Activated CD4-positive, CD25-positive, alpha-beta regulatory T cell treated with anti-CD3 and anti-CD28 coated beads, Interleukin-2, amount 50 U/mL, for 16 hours (primary cell): ENCODE measurements at places on chromosomes 6 and 20.

GRCh38 chr6:111552241-111552744 is 53.4 kb downstream of the TRAF3IP2 start:
- DNase-seq, result no peak

DNA sequence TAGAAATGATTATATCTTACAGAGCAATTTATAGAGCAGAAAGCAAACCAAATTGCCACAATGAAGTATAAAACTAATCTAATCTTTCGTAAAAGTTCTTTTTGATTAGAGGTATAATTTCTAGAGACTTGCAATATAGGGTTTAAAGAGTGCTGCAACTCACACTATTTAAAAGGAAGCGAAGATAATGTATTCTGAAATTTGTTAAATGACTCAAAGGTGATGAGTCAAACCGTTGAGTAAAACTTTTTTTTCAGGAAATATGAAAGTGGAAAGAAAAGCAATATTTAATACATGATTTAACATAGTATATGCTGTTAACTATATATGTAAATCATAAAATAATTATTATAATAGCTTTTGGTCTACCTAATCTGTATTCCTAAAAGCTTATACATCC is 133.6 kb downstream of the SYNE1 start:
- no peak for DNase-seq

DNA sequence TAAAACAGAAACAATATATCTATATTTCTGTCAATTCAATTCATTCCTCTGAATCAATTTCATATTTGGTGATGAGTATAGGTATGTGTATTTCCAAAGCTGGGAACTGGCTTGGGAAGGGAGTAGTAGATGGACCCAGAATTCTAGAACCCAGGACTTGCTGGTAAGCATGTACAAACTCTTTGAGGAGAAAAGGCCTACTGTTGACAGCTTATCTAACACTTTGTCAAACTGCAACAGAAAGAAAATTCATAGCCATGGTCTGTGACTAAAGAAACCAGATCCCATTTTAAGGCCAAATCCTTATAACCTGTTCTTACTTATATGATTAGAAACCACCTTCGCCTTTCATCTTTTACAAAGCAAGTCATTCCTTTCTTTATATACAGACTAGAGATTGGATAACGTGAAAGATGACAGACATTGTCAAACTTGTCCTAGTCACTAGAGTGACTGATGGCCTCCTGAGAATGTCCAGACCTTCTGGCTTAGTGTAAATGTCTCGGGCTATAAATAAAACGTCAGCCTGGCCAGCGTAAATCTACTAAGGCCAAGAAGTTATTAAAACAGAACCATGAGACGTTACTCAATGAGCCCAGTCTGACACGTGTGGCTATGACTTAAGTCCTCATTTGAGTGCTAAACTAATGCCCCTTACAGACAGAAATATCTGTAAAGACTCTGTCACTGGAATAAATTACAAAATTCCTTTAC is 152.3 kb downstream of the ALDH8A1 start:
- DNase-seq, result no peak

GRCh38 chr6:158474961-158475343 is 84.9 kb upstream of the TMEM181 start:
- DNase-seq, result no peak

GRCh38 chr20:380763-381580 is 412 bp downstream of the TRIB3 start:
- DNase-seq, result peak; percentile 30

DNA sequence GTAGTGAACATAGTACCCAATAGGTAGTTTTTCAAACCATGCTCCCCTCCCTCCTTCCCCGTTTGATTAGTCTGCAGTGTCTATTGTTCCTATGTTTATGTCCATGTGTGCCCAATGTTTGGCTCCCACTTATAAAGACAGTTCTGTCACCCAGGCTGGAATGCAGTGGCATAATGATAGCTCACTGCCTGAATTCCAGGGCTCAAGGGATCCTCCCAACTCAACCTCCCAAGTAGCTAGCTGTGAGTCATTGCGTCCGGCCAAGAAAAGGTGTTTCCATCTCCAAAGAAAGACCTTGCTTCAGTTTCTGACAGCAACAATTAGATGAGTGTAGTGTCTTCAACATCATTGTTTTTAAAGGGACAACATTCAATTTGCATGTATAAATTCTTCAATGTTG is 131.1 kb upstream of the CEP162 start:
- DNase-seq, result no peak

- DNase-seq, result no peak
These were observed 294.5 kb upstream of the PLCB4 start for GRCh38 chr20:8774412-8774811.

DNA sequence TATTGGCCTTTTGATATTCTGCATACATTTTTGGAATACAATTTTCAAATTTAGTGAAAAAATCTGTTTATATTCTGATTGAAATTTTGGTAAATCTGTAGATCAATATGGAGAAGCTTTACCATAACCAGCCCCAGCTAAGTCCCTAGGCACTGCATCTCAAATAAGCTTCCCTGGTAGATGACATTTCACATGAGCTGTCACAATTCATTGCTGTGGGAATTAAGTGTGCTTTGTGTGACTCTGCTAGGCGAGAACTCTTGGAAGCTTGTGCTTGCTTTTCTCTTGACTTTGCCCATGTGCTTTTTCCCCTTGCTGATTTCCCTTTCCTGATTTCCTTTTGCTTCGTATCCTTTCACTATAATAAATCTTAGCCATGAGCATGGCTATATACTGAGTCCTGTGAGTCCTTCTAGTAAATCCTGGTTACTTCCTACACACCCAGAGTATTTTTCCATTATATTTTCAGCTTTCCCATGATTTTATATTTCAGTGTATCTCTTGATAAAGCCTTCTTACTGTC is 166.5 kb upstream of the MMS22L start:
- DNase-seq, result no peak

DNA sequence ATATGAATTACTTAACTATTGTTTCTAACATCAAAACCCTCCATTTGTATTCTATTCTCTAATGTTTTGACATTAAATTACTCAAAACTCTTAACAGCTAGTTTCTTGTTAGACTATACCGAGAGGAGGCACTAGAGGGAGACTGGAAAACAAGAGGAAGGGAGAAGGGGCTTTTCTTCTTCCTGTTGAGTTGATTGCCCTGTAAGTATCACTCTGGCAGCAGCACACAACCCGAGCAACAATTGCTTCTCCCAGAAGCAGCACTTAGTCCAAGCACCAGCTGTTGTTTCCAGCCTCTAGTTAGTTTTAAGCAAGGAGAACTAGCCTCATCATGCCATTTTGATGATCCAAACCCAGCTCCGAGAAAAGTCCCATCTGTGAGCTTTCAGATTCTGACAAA is 603.8 kb downstream of the PRKN start:
- no peak for DNase-seq

- no peak for DNase-seq
These were observed 10.3 kb upstream of the MYB start for GRCh38 chr6:135170849-135171248.

- DNase-seq, result no peak
These were observed 111.1 kb downstream of the BTBD3 start for GRCh38 chr20:12028771-12029170.

DNA sequence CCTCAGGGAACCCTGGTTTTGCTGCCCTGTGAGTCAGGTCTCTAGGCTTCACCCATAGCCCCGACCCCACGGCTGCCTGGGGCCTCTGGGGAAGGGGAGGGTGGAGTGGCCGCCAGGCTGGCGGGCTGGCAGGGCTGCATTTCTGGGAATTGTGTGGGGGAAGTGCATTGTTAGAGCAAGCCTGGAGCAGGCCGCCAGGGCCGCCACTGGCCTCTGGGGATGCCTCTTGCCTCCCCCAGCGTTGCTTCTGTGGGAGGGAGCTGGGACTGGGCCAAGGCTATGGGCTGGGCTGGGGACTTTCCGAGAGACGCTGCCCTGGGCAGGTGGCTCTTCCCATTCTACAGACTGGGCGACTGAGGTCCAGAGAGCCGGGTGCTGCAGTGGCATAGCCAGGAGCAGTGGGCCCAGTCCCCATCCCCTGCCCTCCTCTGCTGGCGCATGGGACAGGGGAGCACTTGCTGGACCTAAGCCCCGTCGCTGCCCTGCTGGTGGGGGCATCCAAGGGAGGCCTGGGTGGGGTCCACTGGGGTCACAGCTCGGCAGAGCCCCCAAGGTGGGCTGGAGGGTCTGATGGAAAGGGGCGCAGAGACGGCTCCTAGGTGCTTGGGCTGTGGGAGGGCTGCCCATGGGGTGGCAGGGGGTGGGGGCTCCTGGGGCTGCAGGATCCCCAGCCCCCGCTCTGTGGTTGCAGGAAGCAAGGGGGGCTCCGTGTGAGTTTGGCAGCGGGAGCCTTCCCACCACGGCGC is 6.6 kb upstream of the SOX18 start:
- DNase-seq, result no peak

- no peak for DNase-seq
These were observed 256 bp downstream of the CDK19 start for GRCh38 chr6:110815015-110815410.

GRCh38 chr6:1024161-1024560 is 287.7 kb upstream of the FOXQ1 start:
- no peak for DNase-seq

- DNase-seq, result no peak
These were observed 4.2 kb downstream of the ENTPD6 start for GRCh38 chr20:25199473-25200260.

DNA sequence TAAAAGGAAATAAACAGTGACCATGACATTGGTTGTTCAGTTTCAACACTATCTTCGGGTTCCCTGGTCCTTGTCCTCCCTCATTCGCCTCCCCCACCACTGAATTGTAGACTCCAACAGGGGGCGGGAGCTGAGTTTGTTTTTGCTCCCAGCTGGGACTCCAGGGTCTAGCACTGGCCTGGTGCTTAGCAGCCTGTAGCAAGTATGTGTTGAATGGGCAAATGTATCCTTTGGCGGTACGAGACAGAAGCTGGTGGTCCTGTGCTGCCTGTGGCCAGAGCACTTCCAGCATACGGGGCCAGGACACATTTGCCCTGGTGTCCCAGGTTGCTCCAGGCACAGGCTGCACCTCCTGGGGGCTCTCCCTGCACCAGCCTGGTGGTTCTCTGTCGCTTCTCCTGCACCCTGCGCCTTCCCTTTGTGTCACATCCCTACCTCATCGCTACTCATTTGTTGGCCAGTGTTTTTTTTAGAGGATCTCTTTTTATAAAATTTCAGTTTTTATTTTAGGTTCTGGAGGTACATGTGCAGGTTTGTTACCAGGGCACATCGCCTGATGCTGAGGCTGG is 40.1 kb downstream of the PHACTR3 start:
- no peak for DNase-seq

DNA sequence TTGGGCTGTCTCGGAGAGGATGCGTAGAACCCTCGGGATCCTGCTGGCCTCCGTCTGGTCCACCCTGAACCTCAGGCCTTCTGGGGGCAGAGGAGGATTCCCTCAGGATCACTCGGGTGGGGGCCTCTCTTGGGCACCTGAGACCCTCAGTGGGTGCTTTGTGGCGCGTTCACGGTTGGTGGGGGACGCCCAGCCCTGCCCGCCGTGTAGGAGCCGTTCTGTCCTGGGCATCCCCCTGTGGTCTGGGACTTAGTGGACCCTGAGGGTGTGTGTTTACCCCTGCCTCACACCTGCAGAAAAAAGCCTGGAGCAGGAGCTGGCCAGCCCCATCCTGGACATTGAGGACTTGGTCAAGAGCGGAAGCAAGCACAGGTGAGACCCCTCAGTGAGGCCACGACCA is 7.6 kb downstream of the RTEL1 start:
- DNase-seq, result no peak

GRCh38 chr6:41135062-41135832 is 18.9 kb downstream of the TREML1 start:
- no peak for DNase-seq

GRCh38 chr6:138287144-138287955 is 69.1 kb upstream of the PBOV1 start:
- DNase-seq, result no peak

DNA sequence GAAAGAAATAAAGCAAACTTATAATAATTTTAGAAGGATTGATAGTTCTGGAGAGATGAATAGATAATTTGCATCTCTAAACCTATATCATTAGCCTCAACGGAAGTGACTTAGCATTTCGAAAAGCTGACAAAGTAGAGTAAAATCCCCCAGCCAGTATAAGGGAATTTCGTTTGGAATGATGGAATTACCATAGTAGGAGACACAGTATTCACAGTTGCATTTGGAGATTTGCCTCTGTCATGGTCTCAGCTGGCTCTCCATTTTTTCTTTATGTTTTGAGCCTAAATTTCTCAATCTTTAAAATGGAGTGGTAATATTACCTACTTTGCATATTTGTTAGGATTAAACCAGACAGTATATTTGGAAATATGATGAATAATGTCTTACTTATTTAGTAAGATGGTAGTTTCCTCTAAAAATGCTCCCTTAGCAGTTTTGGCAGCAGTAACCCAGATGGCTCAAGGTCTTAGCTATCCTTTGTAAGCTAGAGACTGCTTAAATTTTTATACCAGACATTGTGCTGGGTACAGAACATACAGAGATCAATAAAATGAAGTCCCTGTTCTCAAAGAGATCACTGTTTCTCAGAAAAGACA is 58.2 kb downstream of the SMAP1 start:
- no peak for DNase-seq

GRCh38 chr6:52337633-52338290 is 24.2 kb upstream of the PAQR8 start:
- no peak for DNase-seq
